Stomach (tissue), 19 donors: ENCODE measurements at places on chromosomes 12 and 14. TPM values are rescaled to one million over a fixed set of nuclear protein-coding genes. Genes with fewer than 3 reads are reported as not detected.

- no peaks in the 10 kb centered on the region for H3K4me1 ChIP-seq
- no peaks in the 10 kb centered on the region for H3K36me3 ChIP-seq
- no peak for DNase-seq
- H3K27ac ChIP-seq: no peak overlapping the region
- no peaks in the 10 kb centered on the region for H3K27me3 ChIP-seq
These were observed 5.9 kb upstream of the A2ML1 start for GRCh38 chr12:8816448-8817050.

- no peak overlapping the region for H3K27ac ChIP-seq
- no peaks in the 10 kb centered on the region for H3K27me3 ChIP-seq
- no peak overlapping the region for H3K4me3 ChIP-seq
- no peak for DNase-seq
- H3K4me1 ChIP-seq: no peaks in the 10 kb centered on the region
These were observed 345.0 kb downstream of the GXYLT1 start for GRCh38 chr12:41799671-41800070.

DNA sequence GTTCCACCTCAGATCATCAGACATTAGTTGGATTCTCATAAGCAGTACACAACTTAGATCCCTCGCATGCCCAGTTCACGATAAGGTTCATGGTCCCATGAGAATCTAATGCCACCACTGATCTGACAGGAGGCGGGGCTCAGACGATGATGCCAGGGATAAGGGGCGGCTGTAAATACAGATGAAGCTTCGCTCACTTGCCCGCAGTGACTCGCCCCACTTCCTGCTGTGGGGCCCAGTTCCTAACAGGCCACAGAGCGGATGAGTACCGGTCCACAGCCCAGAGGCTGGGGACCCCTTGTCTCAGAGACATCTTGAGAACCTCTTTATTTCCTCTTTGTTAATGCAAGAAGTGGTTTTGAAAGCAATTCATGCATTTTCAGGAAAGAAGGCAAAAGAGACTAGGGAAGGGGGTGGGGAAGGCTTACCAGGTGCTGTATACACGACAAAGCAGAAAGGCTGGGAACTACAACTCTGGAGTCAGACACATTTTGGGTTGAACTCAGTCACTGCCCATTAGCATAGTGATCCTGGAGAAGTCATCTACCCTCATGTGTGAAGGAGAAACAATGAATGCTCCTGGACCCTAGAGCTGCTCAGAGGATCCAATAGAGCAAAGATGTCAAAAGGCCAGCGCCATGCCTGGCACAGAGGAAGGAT is 68.7 kb downstream of the EID3 start:
- H3K27me3 ChIP-seq: no peaks in the 10 kb centered on the region
- H3K27ac ChIP-seq: no peak overlapping the region
- no peak for DNase-seq
- H3K4me1 ChIP-seq: peaks cover 4% of the 10 kb centered on the region

- H3K4me1 ChIP-seq: no peaks in the 10 kb centered on the region
- no peak overlapping the region for H3K27ac ChIP-seq
- no peak overlapping the region for H3K4me3 ChIP-seq
- no peaks in the 10 kb centered on the region for H3K27me3 ChIP-seq
- DNase-seq: peak; percentile 60
These were observed 14.7 kb downstream of the CPSF6 start for GRCh38 chr12:69254046-69254445.

DNA sequence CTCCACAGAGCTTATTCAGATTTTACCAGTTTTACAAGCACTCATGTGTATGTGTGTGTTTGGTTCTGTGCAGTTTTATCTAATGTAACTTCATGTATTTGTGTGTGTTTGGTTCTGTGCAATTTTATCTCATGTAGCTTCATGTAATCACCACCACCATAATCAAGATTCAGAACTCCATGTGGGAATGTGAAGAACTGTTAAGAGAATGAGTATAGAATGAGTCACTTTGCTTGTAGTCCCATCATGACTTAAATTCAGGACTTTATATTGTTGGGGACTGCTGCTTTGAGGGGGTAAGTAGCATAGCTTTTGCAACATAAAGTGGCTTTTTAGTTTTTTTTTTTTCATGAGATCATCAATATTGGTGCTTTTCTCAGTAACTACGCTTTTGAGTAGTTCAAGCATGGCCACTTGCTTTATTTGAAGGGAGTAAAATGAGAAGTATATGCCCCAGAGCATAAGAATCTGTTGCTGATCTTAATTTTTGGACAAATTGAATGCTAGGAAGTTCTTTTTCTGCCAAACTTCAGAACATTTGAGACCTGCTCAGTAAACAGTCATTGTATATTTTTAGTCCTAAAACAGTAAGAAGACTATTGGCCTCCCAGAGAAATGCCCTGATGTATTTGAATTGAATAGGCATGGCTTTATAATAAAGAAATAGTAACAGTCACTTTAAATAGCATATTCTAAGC is 28.8 kb downstream of the PROX2 start:
- H3K4me1 ChIP-seq: peaks cover 4% of the 10 kb centered on the region
- H3K27me3 ChIP-seq: no peaks in the 10 kb centered on the region
- no peaks in the 10 kb centered on the region for H3K36me3 ChIP-seq
- no peak for DNase-seq
- H3K27ac ChIP-seq: no peak overlapping the region

DNA sequence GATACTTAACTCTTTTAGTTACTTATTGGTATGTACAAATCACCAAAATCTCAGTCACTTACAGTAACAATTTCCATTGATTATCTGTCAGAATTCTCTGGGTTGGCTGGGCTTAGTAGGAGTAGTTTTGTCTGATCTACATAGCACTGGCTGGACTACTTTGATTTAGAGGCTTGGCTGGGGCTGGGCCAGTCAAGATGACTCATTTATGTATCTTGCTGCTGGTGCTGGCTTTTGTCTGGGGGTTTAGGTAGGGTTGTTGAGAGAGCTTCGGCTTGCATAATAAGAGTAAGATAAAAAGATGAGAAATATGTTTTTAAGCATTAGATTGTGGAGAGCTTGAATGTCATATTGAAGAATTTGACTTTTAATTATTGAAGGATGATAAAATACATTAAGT is 1093.7 kb downstream of the SLC6A15 start:
- H3K36me3 ChIP-seq: no peaks in the 10 kb centered on the region
- H3K4me1 ChIP-seq: peaks cover 7% of the 10 kb centered on the region
- no peak overlapping the region for H3K4me3 ChIP-seq

DNA sequence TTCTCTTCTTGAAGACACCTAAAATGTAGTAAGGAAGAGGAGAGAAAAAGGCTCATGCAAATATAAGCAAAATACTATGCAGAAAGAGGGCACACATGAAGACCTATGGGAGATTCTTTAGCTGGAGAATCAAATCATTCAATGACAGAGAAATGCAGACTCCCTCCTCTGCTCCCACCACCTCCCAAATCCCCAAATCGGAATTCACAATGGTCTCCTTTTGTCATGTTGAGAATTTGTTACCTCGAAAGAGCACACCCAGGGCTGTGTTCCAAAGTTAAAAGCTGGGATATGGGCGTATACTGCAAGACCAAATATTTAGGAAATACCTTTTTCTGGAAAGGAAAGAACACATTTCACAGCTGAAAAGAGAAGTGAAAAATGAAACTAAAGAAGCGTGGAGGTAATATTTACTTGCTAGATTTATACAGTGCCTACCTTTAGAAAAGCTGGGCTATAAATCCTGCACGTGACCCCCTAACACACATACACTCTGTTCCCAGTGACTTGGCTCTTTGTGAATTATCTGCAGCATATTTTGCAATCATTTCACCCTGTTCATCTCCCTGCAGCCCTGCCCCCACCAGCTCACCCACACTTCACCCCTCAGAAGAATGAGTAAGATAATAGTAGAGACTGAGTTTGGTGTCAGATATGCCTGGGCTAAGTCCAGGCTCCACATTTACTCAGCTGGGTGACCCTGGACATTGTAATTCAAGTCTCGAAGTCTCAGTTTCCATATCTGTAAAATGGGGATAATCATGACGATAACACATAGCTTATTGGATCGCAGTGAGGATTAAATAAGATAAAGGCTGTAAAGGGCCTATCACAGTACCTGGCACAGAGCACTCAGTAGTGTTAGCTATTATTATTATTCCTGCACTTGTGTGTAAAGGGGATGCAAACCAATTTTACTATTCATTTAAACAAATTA is 2.9 kb upstream of the CACNA1C start:
- H3K27ac ChIP-seq: no peak overlapping the region
- H3K4me3 ChIP-seq: no peak overlapping the region
- no peaks in the 10 kb centered on the region for H3K36me3 ChIP-seq

- H3K4me1 ChIP-seq: no peaks in the 10 kb centered on the region
- H3K27ac ChIP-seq: no peak overlapping the region
- no peak for DNase-seq
- peaks cover 11% of the 10 kb centered on the region for H3K36me3 ChIP-seq
These were observed 10.5 kb upstream of the OAS2 start for GRCh38 chr12:112967858-112968257.

DNA sequence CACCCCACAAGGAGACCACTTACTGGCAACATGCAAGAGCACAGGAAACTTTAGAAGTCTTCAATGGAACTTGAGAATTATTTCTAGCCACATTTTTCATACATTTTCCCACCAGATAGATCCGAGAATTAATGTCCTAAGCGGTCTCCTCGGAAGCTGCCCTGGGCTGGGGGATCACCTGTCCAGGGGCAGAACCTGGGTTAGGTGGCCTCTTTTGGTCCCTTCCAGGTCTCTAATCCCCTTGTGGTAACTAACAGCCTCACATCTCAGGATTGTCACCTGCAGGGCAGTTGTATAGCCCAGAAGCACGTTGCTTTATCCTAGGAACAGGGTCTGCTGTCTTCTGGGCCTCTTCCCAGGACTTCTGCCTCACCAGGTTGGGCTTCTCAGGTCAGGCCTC is 38.7 kb upstream of the PRMT8 start:
- H3K36me3 ChIP-seq: no peaks in the 10 kb centered on the region
- H3K27me3 ChIP-seq: peaks cover 45% of the 10 kb centered on the region
- no peak for DNase-seq
- no peaks in the 10 kb centered on the region for H3K4me1 ChIP-seq
- no peak overlapping the region for H3K27ac ChIP-seq
- no peak overlapping the region for H3K4me3 ChIP-seq

GRCh38 chr14:63454863-63455622 is 88.1 kb downstream of the PPP2R5E start:
- peak; percentile 30 for DNase-seq
- no peaks in the 10 kb centered on the region for H3K4me1 ChIP-seq
- peaks cover 4% of the 10 kb centered on the region for H3K36me3 ChIP-seq
- H3K27ac ChIP-seq: no peak overlapping the region

GRCh38 chr14:104001003-104001402 is 58.7 kb upstream of the RD3L start:
- H3K27ac ChIP-seq: no peak overlapping the region
- no peaks in the 10 kb centered on the region for H3K4me1 ChIP-seq
- peak; percentile 18 for DNase-seq
- no peak overlapping the region for H3K4me3 ChIP-seq

- no peak overlapping the region for H3K4me3 ChIP-seq
- no peaks in the 10 kb centered on the region for H3K27me3 ChIP-seq
- no peak overlapping the region for H3K27ac ChIP-seq
- peaks cover 24% of the 10 kb centered on the region for H3K36me3 ChIP-seq
- H3K4me1 ChIP-seq: peaks cover 11% of the 10 kb centered on the region
- no peak for DNase-seq
These were observed 42.1 kb upstream of the STRN3 start for GRCh38 chr14:31068235-31068634.

- H3K4me1 ChIP-seq: peaks cover 26% of the 10 kb centered on the region
- peak overlapping the region; percentile 50 for H3K4me3 ChIP-seq
- H3K27ac ChIP-seq: peak overlapping the region; percentile 28
- DNase-seq: no peak
- H3K36me3 ChIP-seq: no peaks in the 10 kb centered on the region
These were observed 363 bp upstream of the LMO3 start for GRCh38 chr12:16606201-16606849.

DNA sequence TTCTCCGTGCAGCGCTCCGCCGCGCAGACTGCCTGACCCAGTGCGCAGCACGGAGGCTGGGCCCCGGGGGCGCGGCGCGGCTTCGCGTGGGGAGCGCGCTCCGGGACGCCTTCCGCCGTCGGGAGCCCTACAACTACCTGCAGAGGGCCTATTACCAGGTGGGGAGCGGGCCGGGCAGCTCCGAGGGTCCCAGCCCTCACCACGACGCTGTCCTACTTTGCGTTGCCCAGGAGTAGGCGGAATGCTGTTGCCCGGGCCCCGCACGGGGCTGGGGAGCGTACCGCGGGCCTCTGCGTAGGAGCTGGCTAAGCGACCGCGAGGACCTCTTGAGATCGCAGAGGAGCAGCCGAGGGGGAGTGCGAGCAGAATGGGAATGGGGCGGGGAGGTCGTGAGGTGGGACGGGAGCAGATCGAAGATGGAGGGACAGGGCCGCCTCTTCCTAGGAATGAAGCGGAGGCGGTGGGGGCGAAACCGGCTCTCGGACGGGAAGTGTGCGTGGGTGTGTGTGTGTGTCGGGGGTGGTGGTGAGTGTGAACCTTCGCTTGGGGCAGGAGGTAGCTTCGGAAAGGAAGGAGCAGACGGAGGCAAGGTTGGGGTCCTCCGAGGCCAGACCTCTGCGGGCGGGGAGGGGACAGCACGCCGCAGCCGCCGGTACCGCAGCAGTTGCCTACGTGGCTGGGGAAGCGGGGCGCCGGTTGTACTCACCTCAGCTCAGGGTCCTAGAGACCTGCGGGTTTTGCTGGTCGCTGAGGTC is 751 bp downstream of the P3H3 start:
- peak overlapping the region; percentile 78 for H3K27ac ChIP-seq
- peaks cover 32% of the 10 kb centered on the region for H3K36me3 ChIP-seq
- H3K27me3 ChIP-seq: peaks cover 11% of the 10 kb centered on the region

DNA sequence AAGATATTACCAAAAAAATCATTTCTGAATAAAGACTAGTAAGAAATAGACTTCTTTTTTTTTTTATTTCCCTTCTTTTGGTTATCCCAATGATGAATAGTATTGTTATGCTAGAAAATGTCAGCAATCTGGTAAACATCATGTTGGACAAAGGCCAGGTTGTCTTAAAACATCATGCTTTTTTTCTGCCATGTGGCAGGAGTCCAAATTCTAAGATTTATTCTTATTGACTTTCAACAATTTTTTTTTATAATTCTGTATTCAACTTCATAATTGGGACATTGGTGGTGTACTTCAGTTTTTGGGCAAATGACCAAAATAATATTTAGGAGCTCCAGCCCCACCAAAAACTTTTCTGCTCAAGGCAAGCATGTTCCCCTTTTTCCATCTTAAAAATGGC is 10.5 kb downstream of the DCN start:
- no peaks in the 10 kb centered on the region for H3K36me3 ChIP-seq
- no peaks in the 10 kb centered on the region for H3K27me3 ChIP-seq
- no peak for DNase-seq
- H3K4me1 ChIP-seq: no peaks in the 10 kb centered on the region
- no peak overlapping the region for H3K4me3 ChIP-seq

The KCNMB4 gene
- not detected for total RNA-seq

The RASAL1 gene
- total RNA-seq: 49.6 TPM

The SIX4 gene
- 4.7 TPM for total RNA-seq
